Kidney (tissue), 22 donors: ENCODE measurements at places on chromosomes 2 and 18. TPM values are rescaled to one million over a fixed set of nuclear protein-coding genes. Genes with fewer than 3 reads are reported as not detected.

DNA sequence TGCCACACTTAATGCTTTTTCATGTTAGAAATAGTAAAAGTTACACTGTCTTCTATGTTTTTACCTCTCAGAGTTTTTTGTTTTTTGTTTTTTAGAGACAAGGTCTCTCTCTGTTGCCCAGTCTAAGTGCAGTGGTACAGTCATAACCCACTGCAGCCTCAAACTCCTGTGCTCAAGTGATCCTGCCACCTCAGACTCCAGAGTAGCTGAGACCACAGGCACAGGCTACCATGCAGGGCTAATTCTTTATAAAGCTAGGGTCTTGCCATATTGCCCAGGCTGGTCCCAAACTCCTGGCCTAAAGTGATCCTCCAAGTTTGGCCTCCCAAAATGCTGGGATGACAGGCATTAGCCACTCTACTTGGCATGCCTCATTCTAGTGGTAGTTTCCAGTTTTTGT is 33.1 kb downstream of the GLS start:
- no peak for DNase-seq

DNA sequence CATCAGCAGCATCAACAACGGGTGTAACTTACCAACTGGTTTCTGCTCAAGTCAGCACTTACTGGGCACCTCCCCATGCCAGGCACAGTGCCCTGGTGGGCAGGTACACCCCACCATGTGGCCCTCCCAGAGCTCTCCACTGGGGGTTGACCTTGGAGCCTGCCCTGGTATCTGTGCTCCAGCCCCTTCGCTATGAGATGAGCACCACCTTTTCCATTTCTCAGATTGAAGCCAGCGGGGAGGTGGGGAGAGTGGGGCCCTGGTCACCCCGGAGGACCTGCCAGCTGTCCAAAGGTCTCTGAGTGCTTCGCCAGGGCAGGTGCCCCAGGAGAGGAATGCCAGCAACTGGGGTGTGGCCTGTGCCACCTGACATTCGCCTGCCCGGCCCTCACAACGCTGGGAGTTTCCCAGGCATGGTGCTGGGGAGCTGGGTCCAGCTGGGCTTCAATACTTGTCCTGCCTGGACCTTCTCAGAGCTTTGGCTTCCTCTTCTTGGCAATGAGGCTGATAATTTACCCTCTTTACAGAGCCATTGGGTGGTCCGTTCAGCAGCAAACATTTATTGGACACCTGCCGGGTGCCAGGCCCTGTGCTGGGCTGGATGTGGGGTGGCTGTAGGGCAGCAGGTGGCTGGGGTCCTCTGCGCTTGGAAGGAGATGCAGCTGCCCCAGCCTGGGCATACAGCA is 5.9 kb upstream of the ZAP70 start:
- no peak for DNase-seq

GRCh38 chr2:42223067-42223854 is 54.1 kb downstream of the EML4 start:
- DNase-seq: no peak

- DNase-seq: no peak
Measured at GRCh38 chr2:151159109-151159662, 102.5 kb downstream of the RBM43 start.

DNA sequence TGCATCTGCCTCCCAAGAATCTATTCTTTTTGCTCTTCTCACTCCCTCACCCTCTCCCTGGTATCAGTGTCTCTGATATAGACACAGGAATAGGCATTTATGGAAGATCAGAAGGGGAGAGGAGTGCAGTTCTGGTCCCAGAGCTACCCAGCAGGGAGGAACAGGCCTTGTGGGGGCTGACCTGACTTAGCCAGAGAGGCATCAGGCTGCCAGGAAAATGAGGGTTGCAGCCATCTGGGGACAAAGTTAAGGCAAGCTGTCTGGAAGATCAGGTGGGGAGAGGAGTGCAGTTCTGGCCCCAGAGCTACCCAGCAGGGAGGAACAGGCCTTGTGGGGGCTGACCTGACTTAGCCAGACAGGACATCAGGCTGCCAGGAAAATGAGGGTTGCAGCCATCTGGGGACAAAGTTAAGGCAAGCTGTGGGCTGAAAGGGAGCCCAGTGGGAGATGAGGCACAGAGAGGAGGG is 69.9 kb upstream of the HK2 start:
- no peak for DNase-seq

GRCh38 chr2:72562451-72563153 is 263.2 kb downstream of the EXOC6B start:
- DNase-seq: no peak

DNA sequence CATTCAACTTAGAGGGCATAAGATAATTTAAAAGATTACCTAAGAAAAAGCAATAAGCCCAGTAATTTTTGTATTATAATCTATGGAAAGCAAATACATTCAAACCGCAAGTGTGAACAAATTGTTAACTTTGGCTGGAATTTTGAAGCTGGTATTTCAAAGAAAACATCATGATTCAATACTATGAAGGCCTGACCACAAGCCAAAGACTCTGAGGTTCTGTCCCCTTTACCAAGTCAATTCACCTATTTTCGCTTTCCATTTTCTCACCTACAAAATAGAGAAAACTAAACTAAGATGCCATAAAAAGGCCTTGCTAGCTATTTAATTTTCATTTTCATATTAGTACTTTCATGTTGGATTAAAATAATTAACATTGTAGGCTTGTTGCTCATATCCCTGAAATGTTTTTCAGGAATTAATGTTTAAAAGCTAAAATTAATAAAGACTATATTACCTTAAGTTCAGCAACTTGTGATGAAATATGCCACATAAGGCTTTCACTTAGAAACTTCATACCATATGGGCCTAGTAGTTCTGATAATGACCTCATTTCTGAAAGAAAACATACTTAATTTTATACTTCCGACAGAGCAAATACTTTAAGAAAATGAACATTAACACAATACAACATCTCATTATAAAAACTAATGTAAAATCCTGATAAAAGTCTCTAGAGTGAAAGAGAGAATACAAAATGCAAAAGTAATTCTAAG is 85.7 kb upstream of the FRZB start:
- DNase-seq: no peak

DNA sequence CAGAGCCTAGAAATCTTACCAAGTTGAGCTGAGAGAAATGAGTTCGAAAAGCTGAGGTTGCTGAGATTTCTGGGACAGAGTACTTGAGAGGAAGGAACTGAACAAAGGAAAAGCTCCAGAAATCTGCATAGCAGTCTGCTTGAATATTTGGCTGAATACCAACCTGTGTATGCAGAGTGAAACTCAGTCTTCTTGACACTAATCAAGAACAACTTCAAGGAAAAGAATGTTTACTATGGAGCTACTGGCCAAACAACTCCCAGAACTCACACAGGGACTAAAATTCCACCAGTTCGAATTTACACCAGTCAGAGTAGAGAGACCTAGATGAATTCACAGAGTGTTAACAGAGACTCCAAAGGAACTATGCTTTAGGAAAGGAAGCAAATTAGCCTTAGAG is 66.5 kb downstream of the USP37 start:
- DNase-seq: no peak

DNA sequence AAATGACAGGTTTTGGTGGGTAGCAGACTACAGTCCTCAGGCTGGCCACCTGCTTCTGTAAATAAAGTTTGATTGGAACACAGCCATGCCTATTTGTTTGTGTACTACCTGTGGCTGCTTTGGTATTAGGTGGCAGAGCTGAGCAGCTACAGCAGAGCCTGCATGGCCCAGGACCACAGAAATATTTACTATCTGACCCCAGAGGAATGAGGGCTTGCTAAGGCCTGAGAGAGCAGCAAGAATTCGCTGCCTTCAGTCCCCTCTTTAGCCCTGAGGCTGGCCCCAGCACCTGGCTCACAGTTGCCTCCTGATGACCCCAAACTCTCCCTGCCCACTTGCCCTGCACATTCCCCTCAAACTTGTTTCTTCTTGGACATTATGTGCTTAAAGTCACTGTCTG is 32.5 kb downstream of the POLR1A start:
- no peak for DNase-seq

DNA sequence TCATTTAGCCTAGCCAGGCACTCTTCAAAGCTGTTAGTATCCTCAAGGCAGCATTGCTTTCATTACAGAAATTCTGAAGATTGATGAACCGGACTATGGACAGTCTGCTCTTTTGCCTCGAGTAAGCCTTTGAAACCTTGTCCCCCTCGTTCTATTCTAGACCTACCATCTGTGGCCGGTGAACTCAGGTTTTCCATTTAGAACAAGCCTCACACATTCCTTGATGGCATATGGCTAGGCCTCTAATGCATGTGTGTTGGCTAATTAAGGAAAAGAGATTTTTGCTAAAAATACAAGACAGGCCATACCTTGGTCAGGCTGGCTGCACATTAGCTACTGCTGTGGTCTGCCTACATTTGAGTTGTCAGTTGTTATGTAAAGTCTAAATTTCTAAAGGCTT is 111.8 kb downstream of the CERS6 start:
- no peak for DNase-seq

- DNase-seq: no peak
Measured at GRCh38 chr2:85961754-85962153, 73.0 kb upstream of the ST3GAL5 start.

GRCh38 chr2:54772110-54772509 is 48.6 kb downstream of the EML6 start:
- no peak for DNase-seq

GRCh38 chr2:19114754-19115231 is 243.6 kb downstream of the OSR1 start:
- no peak for DNase-seq

GRCh38 chr2:66683599-66683998 is 248.7 kb downstream of the MEIS1 start:
- DNase-seq: peak; percentile 40

DNA sequence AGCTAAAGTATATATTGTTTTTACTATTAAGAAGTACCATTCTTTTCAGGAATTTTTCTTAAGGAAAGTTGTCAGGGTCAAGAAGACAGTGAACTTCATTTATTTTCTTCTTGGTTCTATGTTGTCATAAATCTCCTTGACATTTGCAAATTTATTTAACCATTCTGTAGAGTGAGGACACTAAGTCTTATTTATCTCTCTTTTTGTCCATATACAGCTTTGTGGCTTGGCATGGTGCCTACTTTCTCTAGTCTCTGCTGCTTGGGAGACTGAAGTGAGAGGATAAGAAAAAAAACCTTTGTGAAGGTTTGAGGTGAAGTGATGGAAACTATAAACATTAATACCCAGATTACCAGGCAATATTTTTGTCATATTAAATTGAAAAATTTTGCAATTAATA is 1389.4 kb downstream of the SUCLG1 start:
- peak; percentile 38 for DNase-seq

DNA sequence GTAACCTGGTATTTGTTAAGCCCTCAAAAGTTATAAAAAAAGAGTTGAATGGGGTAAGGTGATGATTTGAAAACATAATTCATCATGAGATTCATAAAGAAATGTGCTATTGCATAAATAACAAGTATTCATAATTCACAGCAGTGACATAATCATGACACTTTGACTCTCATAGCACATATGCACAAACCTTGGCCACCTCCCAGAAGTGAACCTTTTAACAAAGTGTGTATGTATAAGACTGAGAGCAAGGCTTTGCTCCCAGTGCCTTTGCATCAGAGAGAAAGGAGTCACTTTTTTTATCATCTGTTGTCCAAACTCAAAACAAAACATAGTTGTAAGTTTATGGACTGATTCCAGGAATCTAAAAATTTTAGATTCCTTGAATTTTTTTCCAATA is 15.0 kb upstream of the HTR2B start:
- no peak for DNase-seq

DNA sequence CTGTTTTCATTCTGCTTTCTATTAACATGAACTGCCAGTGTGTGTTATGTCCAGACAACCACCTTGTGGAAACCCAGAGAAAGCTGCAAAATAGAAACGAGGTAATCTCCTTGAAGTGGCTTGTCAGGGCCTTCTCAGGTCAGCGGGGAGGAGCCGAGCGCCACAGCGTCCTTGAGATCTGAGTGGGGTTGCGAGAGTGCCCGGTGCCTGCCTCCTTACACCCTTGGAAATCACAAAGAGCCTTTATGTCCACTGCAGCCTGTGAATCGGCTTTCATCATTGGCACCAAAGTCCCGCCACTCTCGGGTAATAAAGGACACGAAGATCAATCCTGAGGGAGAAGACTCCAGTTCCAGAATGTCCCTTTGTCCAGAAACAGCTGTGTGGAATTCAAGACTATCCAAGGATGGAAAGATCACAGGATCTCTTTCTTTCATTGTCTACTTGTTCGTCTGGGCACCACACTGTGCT is 135.2 kb downstream of the HRH4 start:
- DNase-seq: peak; percentile 67

GRCh38 chr2:234463626-234464290 is 33.1 kb downstream of the ARL4C start:
- no peak for DNase-seq

DNA sequence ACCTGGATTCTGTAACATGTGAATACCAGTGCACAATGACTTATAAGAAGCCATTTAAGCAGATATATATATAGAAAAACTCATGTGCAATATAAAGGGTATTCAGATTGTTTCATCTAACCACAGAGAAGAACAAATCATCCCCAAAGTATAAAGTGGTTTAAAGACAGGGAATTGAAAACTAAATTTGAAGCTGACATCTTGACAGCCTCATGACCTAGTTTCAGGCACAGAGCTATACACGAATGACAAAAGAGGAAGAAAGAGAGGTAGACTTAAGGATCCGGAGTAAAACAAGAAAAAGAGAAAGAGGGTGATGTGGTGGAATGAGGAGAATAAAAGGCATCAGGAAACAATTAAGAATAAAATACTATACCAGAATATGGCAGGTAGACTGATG is 194.5 kb downstream of the EPHA4 start:
- DNase-seq: no peak

GRCh38 chr2:240463866-240464481 is 28.5 kb downstream of the GPC1 start:
- peak; percentile 52 for DNase-seq

DNA sequence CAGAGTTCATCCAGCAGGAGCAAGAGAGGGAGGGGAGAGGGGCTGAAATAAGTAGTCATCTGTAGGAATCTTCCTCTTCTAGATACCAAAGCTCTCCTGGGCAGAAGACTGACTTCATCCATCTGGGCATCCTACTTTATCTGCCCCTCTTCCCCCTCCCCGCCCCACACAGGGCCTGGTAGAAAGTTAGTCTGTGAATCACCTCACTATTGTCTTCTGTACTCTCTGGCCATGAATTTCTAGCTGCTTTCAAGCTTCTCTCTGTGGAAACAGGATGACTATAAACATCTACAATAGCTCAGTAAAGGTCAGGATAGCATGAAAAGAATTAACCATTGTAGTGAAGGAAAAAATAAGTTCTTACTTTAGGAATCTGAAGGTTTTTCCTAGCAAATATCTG is 47.7 kb upstream of the RNU4ATAC start:
- no peak for DNase-seq

NAT8 gene
- 1,820 TPM for polyA plus RNA-seq

CAPN13 gene
- polyA plus RNA-seq: 3.4 TPM

RFX8 gene
- not detected for polyA plus RNA-seq

DNAJC10 gene
- polyA plus RNA-seq: 30.1 TPM

TACR1 gene
- 0.49 TPM for polyA plus RNA-seq

FBXO36 gene
- 3.8 TPM for polyA plus RNA-seq

RESP18 gene
- not detected for polyA plus RNA-seq

CBLN2 gene
- 2.2 TPM for polyA plus RNA-seq

SLC16A14 gene
- 1.5 TPM for polyA plus RNA-seq

FOXI3 gene
- not detected for polyA plus RNA-seq

TMEM247 gene
- polyA plus RNA-seq: not detected

SIX3 gene
- 0.19 TPM for polyA plus RNA-seq

GDF7 gene
- polyA plus RNA-seq: 1.8 TPM
